T1000 (cell line): ENCODE measurements at places on chromosomes 5 and 9.

GRCh38 chr5:178478370-178478769, 111.8 kb downstream of the COL23A1 start:
- DNase-seq = no peak

DNA sequence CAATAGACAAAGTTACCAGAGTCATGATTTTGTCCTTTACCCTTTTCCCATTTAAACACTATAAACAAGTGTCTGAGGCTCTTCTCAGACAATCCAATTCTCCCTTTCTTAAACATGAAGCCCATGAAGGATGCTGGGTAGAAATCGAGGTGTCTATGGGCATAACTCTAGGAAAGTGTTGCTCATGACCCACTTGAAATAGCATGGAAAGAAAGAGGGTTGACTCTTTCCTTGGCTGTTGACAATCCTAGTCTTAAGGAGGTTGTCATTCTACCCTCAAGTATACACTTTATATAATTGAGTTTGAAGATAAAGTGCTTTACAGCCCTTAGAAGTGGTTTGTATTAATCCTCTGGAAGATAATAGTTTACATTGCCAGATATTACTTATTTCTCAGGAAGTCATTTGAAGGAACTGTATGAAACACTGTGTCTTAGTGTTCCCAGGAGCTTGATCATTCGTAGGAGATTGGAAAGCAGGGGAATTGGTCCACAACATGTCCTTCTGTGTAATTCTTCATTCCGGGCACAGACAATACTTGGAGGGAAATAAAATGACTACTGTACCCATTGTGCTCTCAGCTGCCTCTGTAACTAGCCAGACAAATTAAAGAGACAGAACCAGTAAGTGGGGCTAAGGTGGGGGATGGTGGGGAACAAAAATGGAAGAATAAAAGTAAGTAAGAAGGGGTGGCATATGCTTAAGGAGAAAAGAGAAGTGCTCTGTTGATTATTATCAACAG, 1078.3 kb upstream of the DMAC1 start:
- DNase-seq = no peak

- DNase-seq = no peak
Observed at GRCh38 chr9:95508242-95508967, 8.4 kb downstream of the PTCH1 start.

DNA sequence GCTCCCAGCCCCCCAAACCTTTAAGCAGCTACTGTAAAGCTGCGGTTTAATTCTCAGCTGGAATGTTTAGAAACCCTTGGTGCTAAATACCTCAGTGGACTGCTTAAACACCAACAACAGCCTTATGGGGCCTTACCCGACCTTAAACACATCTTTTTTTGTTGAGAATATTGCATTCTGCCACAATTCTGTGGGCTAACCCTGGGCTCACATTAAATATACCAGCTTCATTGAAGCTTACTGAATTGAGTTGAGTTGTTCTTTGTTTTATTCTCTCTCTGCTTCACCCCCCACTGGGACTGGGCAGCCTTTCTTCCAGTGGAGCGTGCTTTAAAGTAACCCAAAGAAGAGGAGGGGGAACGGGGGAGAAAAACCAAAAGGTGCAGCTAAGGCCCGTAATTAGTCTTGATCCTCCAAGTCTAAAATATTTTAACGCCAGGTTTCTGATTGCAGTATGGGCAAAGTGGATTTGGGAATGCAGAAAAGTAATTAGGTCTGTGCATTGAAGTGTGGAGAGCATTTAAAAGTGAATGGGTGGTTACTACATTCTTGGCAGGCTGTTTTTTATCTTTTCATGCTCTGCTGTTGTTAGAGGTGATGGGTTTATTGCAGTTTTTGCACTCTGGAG, 281.2 kb downstream of the NR2F1-AS1 start:
- no peak for DNase-seq

DNA sequence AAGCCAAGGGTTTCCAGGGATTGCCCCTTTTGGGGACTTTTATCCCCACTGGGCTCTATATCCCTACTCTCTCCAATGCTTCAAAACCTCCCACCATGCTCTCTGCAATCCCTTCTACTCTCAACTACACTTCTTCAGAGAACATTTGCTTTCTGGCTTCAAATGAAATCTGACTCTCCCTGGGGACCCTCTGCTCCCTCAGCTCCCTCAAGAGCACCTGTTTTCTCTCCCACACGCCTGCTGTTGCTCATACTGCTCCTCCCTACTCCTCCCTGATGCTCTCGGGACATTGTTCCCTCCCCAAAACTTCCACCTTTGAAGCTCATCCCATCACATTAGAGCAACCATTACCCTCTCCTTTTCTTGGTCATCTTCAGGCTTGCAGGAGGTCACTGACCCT, 344.9 kb downstream of the CDK5RAP2 start:
- no peak for DNase-seq

DNA sequence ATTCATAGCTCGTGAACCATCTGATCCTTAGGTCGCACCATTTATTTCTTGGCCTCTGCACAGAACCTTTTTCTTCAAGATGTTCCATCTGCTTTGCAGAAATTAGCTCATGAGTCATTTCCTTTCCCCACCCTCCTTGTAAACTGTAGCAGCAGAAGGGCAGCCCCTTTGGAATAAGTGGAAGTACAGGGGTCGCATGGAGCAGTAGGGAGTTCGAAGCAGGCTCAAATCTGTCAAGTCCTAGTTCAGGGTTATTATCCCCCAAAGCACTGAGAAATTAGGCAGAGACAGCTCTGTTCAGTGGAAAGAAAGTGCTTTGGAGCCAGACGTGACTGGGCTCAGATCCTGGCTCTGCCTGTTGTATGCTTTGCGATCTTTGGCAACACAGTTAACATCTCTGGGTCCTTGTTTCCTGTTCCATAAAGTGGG, 84.2 kb downstream of the SGCD start:
- DNase-seq = peak; percentile 1

GRCh38 chr5:124461941-124462340, 284.5 kb downstream of the ZNF608 start:
- DNase-seq = no peak

GRCh38 chr9:37229882-37230482, 109.6 kb downstream of the ZCCHC7 start:
- DNase-seq = no peak

DNA sequence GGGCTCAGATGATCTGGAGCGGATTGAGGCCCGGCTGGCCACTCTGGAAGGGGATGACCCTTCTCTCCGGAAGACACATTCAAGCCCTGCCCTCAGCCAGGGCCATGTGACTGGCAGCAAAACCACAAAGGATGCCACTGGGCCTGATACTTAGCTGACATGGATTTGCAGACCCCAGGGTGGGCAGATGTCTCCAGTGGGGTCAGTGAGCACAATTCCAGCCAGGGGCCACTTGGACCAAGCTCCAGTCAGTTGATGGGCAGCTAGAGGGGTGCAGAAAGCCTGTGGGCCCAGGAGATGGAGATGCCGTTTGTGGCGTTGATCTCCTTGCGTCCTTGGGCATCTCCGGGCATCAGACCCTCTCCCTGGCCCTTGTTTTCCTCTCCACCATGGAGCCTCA, 46.7 kb downstream of the PSD2 start:
- DNase-seq = no peak

DNA sequence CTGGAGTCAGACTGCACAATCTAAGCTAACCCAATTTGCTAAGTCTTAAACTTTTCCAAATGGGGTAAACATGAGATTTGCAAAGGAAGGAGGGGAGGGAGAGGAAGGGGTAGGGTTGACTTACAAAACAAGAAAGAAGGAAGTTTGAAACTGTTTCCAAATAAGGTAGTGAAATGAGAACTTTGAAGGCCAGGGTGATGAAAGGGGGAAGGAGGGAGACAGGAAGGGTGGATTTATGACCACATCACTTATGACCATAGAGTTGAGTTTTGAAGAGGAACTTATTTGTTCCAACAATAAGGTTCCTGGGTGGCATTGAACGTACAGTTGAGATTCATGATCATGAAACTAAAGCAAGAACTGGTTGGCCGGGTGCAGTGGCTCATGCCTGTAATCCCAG, 72.5 kb upstream of the DAPK1 start:
- no peak for DNase-seq

DNA sequence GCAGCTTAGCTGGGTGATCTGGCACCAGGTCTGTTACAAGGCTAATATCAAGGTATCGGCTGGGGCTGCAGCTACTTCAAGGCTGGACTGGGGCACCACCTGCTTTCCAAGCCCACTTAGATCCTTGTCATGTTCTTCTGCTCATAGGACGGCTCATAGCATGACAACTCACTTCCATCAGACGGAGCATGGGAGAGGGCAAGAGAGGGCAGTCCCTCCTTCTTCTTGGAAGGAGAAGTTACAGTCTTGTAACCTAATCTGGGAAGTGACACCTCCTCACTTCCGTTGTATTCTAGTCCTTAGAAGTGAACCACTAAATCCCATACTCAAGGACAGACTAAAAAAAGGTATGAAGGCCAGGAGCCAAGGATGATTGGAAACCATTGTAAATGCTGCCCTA, 258.2 kb downstream of the MAST4 start:
- no peak for DNase-seq

DNA sequence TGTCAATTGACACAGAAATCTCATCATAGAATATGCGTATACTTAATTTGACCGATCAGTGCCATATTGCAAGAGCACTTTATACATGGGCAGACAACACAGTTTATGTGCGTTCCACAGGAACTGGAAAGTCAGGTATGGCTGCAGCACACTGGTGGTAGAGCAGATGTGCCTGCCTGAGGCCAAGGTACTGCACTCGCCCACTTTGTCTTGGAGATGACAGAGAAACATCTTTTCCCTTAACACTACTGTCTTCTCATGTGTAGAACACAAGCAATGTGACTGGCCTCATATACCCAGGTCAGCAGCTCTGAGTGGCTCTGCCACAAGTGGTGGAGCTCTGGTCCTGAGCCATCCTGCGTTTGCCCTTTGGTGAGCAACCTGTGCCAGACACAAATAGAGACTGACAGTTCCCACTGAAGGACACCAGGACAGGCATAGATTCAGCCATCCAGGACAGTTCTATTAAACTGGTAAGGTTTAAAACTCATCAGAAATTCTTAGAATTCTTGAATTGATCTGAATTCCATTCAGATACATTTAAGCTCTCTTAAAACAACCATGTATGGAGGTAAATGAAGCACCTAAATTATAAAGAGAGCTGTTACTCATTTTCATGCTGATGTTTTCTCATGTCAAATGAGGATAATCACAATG, 21.0 kb upstream of the PPP2CA start:
- no peak for DNase-seq

GRCh38 chr9:121996783-121997182, 96.3 kb downstream of the TTLL11 start:
- no peak for DNase-seq

DNA sequence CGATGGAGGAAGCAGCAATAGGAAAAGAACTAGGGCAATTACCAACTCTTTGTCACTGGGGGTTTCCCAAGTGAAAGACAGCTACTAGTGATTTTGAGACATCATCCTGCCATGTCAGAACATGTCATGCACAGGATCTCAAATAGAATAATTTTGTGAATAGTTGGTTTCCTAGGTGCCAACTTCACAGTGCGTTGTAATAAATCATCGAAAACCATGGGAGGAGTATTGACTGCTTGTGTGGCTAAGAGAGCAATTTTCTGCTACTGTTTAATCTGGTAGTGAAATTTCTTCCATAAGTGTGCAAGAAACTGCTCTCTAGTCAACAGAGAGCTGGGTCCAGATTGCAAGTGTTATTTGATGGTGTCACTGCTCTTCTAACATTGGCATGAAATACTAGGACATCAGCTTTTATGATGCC, 168.6 kb downstream of the NNT start:
- DNase-seq = no peak

- no peak for DNase-seq
Observed at GRCh38 chr9:110971705-110972104, 66.6 kb downstream of the LPAR1 start.

- DNase-seq = no peak
Observed at GRCh38 chr9:105062222-105062855, 134.4 kb upstream of the ABCA1 start.

DNA sequence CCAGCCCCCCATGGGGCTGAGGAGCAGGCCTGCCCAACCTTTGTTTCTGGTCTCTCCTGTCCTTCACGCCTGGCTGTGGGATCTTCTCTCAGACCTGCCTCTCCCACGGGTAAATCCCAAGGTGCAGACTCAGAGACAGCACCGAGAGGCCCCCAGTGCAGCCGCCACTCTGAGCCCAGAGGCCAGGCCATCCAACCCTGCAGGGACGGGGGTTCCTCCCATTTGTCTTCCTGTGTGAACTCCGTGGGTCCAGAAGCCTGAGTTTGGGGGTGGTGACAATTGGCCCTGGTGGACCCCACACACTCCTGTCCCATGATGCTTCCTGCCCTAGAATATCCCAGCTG, 123.4 kb downstream of the ADAMTS2 start:
- DNase-seq = no peak

DNA sequence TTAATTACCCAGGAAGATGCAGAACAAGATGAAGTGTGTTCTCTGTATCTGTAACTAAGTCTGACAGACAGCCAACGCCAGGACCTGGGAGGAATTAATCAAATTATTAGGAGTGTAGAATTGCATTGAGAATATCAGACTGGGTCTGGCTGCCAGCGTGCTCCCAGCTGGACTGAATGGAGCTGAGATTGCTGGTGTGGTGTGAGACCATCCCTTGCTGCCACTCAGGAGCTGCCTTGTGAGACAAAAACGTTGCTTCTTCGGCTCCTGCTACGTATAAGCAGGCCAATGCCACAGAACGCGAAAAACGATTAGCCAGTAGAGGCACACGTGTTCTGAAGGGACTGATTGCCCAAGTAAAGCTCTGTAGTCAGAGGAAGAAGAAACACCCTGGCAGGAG, 66.8 kb downstream of the AMBP start:
- no peak for DNase-seq

GRCh38 chr9:93947409-93948070, 7.6 kb downstream of the BARX1 start:
- no peak for DNase-seq

DNA sequence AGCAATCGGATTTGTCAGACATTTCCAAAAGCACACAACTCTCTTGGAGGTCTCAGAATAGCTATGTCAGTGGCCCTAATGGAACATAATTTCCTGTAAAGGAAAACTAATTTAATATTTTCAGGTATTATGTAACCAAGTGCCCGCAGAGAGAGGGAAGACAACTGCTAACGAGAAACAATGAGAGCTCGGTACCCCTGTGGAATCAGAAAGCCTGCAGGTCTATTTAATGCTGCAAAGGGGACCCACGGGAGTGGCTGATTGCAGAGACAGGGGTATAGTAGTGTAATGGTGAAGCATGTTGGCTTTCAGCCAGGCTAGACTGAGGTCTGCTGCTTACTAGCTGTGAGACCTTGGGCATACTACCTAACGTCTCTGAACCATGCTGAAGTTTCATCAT, 508.1 kb upstream of the BRINP1 start:
- DNase-seq = no peak

- DNase-seq = no peak
Observed at GRCh38 chr9:27059907-27060306, 49.1 kb upstream of the TEK start.

- DNase-seq = no peak
Observed at GRCh38 chr5:132093271-132093670, 19.7 kb downstream of the CSF2 start.

- DNase-seq = no peak
Observed at GRCh38 chr5:79378510-79379186, 135.3 kb downstream of the HOMER1 start.

GRCh38 chr5:31934156-31934555, 240.0 kb downstream of the GOLPH3 start:
- DNase-seq = no peak
